Myocyte (in vitro differentiated cells): ENCODE measurements at places on chromosomes 2 and 18.

GRCh38 chr2:172484253-172484652 is 56.9 kb downstream of the ITGA6 start:
- DNase-seq = peak; percentile 49

- peak; percentile 47 for DNase-seq
Observed at GRCh38 chr2:105977212-105977611, 216.9 kb downstream of the UXS1 start.

GRCh38 chr18:9786631-9787030 is 78.5 kb downstream of the RAB31 start:
- no peak for DNase-seq

GRCh38 chr2:143451642-143452281 is 322.5 kb downstream of the ARHGAP15 start:
- no peak for DNase-seq

DNA sequence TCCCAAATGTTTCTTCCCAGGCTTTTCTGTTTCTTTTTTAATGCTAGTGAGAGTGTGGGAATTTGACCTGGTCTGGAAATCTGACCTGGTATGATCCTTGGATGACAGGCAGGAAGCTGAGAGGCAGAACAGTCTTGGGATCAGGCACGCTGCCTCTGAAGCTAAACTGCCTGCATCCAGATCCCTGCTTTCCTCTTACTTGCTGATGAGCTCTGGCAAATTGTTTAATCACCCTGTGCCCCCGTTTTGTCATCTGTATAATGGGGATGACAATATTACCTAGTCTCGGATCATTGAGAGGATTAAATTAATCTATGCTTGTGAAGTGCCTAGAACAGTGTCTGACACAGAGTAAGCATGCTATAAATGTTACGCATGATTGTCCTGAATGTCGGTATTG is 3.3 kb downstream of the KLHL23 start:
- no peak for DNase-seq

DNA sequence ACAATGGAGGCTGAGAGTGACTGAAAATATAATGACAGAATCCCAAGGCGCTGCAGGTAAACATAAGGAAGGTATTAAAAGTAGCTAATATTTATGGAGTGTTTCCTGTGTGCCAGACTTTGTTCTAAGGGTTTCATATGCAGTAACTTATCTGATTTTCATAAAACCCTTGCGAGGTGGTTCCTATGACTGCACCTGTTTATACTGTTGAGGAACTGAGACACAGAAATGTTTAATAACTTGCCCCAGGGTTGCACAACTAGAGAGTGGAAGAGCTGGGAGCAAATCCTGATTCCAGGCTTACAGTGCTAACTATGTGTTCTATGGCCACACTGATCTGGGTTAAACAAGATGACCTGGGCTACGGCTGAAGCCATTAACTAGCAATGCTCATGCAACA is 2.4 kb downstream of the SP110 start:
- no peak for DNase-seq

DNA sequence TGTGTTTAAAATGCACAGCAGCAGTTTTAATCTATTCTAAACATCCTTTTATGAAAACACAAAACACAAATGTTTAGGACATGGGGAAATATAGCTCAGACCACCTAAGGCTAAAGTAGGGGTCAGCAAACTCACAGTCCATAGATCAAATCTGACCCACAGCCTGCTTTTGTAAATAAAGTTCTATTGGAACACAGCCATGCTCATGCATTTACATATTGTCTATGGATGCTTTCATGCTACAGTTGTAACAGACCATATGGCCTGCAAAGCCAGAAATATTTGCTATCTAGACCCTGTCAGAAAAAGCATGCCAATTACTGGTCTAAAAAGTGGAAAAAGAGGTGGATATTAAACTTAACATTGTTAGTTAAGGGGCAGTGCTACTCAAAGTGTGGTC is 1105.4 kb upstream of the KLHL29 start:
- DNase-seq = no peak

- peak; percentile 79 for DNase-seq
Observed at GRCh38 chr2:20514596-20515269, 67.9 kb downstream of the RHOB start.

- DNase-seq = no peak
Observed at GRCh38 chr2:180730976-180731375, 249.4 kb upstream of the UBE2E3 start.
